Hepatic stellate cell (primary cell): ENCODE measurements at places on chromosomes 5 and 9.

- DNase-seq: no peak
These were observed 15.4 kb downstream of the FYB1 start for GRCh38 chr5:39203951-39204350.

DNA sequence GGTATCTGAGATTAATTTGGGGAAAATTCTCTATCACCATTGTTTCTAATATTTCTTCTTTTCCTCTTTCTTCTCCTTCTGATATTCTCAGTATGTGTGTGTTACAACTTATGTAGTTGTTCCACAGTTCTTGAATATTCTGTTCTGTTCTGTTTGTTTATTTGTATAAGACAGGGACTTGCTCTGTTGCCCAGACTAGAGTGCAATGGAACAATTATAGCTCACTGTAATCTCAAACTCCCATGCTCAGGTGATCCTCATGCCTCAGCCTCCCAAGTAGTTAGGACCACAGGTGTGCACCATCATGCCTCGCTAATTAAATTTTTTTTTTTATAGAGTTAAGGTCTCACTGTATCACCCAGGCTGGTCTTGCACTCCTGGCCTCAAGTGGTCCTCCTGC, 145.8 kb upstream of the TUT7 start:
- DNase-seq: no peak

GRCh38 chr9:37406603-37407401, 15.7 kb upstream of the GRHPR start:
- DNase-seq: no peak

DNA sequence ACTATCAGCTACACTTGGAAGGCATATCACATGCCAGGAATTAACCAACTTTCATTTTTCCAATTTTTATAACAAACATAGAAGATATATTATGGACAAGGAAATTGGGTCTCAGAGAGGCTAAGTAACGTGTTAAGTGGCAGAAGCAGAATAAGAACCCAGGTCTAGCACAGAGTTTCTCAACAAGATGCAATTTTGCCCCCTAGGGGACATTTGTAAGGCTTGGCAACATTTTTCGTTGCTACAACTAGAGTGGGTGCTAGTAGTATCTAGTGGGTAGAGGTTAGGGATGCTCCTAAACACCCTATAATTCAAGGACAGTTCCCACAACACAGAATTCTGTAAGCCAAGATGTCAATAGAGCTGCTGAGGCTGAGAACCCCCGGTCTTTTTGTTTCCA, 180.6 kb downstream of the SNCAIP start:
- no peak for DNase-seq

DNA sequence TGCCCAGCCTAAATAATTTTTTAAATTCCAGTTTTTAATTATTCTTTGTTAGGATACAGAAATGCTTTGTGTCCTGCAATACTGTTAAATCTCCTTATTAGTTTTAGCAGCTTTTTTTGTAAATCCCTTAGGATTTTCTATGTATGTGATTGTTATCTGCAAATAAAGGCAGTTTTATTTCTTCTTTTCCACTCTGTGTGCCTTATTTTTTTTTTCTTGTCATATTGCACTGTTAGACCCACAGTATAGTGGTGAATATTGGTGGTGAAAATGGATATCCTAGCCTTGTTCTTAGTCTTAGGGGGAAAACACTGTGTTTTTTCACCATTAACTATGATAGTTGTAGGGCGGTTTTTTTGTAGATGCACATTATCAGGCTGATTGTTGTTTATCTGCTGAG, 11.3 kb upstream of the KIAA1958 start:
- DNase-seq: no peak

DNA sequence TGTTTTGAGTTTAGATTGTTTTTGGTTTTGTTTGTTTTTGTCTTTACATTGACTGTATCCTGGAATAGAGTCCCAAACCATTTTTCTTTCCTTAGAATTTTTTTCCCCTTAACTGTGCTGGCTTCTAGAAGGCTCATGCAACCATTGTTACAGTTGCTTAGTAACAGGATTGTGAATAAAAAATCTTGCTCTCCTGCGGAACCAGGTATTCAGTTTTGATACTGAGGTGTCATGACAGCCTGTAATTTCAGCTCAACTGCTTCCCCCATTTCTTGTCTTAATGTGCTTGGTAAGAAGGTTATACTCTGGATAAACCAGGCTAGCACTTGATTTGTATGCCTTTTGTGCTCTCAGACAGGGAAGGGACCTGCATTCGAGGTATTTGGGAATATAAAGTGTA, 42.1 kb downstream of the FOCAD start:
- no peak for DNase-seq

GRCh38 chr5:174520420-174521396, 203.7 kb upstream of the MSX2 start:
- DNase-seq: no peak

DNA sequence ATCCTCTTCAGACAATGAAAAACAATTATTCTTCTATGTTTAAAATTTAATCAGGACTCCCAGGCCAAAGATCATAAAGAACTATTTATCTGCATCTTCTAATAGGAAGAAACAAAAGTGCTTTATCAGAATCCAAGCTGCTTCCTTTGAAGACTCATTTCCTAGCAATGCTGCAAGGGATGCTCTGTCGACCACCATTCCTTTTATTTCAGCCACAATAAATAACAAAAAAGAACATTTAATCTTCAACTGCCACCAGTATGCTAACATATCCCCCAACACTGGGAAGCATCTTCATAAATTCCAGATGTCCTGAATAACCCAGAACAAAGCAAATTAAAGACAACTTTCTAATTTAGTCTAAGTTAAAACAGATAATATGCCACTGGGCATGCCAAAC, 68.7 kb downstream of the PKD2L2 start:
- no peak for DNase-seq

DNA sequence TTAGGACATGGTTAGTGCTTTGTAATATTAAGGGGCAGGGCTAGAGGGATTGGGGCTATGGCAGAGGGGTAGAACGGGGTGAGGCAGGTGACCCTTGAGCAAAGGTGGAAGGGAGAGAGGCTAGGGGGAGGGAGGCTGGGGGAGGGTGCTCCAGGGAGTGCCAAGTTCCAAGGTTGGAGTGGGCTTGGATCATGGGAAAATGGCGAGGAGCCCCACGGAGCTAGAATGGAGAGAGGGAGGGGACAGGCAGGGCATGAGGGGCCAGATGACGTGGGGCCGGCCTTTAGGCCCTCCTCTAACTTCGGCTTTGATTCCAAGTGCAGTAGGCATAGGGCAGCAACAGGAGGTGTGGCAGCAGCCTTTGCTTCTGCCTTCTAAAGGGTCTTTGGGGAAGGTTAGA, 171.8 kb upstream of the PANK3 start:
- DNase-seq: no peak

DNA sequence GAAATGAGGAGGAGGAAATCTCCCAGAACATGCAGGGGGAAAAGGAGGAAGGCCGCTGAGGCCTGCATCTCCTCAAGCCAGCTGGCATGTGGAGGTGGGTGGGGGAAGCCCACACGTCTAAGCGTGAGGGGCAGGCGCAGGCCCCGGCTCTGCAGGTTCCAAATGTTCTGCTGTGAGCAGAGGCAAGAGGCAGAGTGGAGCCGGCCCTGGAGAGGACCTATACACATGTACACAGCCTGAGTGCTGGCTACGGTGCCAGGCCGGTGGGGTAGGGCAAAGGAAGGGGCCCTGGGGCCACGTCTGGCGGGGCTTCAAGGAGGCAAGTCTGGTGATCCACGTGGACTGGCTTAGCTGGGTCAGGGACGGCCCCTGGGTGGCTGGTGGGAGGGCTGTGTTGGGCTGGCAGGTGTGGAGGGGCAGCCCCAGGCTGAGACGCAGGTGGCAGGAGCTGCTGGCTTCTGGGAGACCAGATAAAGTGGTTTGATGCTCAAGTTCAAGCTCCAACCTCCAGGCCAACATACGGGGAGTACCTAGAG, 26.4 kb downstream of the LPCAT1 start:
- no peak for DNase-seq

DNA sequence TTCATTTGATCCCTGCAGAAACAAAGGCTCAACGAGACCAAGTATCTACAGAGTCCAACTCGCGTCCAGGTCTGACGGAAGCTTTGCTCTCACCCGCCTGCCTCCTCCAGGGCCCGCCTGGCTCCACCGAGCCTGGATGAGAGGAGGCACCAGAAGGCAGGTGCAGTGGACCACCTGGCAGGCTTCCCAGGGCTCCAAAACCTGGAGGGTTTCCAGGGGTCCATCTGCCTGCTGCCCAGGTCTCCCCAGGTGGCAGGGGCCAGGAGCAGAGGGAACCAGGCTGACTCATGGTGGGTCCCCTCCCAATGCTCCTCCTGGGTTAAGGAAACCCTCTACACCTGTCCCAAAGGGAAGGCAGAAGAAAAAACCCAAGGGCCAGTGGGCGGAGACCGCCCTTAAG, 59.5 kb downstream of the VAV2 start:
- DNase-seq: no peak
